ENCODE measurements at places on chromosomes 16 and 17. TPM values are rescaled to one million over a fixed set of nuclear protein-coding genes. Genes with fewer than 3 reads are reported as not detected.

GRCh38 chr16:66651474-66651765, 45.1 kb downstream of the CMTM4 start:
- no peak for DNase-seq

- no peak for DNase-seq
Observed at GRCh38 chr17:1773696-1774181, 11.9 kb downstream of the SERPINF1 start.

- no peak for DNase-seq
Observed at GRCh38 chr17:10664571-10664970, 7.5 kb upstream of the MYH3 start.

DNA sequence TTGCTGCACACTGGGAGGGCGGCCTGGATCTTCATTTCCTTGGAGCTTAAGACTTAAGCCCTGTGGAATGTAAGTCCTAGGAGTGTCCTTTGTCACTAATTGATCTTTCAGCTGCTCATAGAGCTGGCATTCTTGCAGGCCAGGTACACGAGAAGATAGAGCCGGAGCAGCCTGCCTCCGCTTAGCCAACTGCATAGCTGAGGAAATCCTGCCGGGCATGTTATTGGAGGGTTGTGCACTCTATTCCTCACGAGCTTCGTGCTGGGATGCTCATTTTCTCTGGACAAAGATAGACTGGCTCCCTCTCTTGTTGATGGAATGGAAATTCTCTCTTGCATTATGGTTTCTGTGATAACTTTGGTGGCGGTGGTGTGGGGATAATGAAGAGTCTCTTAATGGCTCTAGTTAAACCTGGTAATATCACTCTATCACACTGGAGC, 76.9 kb downstream of the RPA1 start:
- DNase-seq: no peak

The COX6A2 gene
- polyA plus RNA-seq: 196 TPM

The PPP1R1B gene
- 0.96 TPM for polyA plus RNA-seq

- no peak for DNase-seq
Observed at GRCh38 chr16:19430345-19430744, 12.7 kb downstream of the TMC5 start.
